ENCODE measurements at places on chromosomes 2 and 18.

GRCh38 chr18:33839452-33840211 lies 261.6 kb downstream of the ASXL3 start:
- DNase-seq: no peak

- no peak for DNase-seq
These were observed 122.7 kb downstream of the GULP1 start for GRCh38 chr2:188414411-188414810.

DNA sequence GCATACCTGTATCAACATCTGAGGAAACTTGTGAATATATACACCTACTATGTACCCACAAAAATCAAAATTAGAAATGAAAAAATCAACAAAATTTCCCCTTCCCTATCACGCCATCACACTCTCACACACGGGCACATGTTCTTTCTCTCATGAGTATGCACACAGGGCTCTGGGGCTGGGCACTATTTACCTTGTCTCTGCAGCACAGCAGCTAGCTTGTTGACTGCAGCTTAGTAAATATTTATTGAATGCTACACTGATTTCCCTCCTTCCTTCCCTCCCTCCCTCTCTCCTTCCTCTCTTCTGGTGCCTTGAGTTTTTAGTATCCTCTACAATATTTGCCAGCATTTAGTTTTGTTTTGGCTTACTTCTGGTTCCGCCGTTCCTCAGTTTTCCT lies 182.7 kb upstream of the LHCGR start:
- no peak for DNase-seq

DNA sequence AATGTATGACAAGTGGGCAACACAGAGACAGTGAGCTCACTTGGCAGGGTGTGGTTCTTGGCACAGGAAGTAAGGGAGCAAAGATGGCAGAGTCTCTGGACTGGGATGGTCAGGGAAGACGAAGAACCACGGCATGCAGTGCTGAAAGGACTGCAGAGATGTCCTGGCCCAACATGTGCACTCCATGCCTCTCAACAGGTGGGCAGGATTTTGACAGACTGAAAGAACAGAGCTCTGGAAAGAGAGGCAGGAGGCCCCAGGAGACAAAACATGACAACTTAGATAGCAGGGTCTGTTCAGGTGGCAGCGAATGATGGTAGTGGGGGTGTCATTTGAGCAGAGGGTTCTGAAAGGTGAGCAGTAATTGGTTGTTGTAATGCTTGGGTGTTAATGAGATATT lies 180.3 kb downstream of the FHOD3 start:
- no peak for DNase-seq

DNA sequence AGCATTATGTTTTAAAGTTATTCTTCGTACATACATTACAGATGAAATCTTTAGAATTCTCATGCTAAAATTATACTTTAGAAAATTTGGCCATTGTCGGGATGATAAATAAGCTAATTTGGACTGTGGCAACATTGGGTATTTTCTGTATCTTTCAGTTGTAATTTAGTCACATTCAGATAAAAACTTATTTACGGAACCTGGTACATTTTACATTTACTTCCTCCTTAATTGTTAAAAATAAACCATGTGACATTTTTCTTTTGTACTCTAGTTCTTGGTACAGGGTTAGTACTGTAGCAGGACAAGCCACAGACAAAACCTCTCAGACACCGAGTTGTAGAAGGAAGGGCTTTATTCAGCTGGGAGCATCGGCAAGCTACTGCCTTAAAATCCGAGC lies 4.2 kb downstream of the CNDP2 start:
- no peak for DNase-seq

GRCh38 chr18:48833701-48834412 lies 116.9 kb downstream of the SMAD7 start:
- DNase-seq: no peak

DNA sequence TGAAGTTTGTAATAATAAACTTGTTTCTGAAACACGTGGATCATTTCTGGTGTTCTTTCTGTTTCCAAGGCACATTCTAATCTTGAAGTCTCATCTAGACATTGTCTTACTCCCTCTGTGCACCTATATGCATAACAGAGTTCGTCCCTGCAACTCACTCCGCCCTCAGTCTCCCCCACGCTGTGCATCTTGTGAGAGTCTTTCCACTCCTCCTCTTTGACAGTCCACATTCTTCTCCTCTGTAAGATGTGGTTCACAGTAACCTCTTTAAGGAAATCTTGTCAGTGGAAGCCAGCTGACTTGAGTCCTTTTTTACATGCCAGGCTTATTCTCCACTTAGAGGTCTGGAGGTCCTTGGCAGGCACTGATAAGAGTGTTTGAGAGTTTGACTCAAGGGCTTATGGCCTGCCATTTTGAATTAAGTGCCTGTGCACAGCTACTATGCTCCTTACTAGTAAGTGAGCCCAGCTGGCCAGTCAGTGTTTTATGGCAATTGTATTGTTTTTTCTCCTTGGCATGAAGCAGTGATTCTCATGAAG lies 108.9 kb upstream of the IL1R2 start:
- DNase-seq: no peak

DNA sequence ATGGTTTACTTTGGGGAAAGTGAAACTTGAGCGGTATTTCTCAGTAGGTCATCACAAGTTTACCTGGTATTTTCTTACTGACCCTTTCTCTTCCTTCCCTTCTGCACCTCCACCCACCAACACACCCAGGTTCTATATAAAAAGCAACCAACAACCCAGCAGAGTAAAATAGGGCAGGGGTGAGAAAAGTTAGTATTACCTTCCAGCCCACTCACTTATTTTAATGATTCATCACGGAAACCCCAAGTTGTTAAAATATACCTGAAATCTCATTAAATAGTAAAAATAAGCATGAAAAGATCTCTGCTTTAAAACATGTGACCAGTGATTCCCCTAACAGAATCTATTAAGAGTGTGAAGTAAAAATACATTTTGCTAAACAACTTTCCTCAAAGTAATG lies 306.1 kb downstream of the ZEB2 start:
- no peak for DNase-seq

GRCh38 chr2:2846332-2847208 lies 515.5 kb upstream of the MYT1L start:
- DNase-seq: no peak
